Activated naive CD4-positive, alpha-beta T cell (primary cell): ENCODE measurements at places on chromosomes 16 and 17.

DNA sequence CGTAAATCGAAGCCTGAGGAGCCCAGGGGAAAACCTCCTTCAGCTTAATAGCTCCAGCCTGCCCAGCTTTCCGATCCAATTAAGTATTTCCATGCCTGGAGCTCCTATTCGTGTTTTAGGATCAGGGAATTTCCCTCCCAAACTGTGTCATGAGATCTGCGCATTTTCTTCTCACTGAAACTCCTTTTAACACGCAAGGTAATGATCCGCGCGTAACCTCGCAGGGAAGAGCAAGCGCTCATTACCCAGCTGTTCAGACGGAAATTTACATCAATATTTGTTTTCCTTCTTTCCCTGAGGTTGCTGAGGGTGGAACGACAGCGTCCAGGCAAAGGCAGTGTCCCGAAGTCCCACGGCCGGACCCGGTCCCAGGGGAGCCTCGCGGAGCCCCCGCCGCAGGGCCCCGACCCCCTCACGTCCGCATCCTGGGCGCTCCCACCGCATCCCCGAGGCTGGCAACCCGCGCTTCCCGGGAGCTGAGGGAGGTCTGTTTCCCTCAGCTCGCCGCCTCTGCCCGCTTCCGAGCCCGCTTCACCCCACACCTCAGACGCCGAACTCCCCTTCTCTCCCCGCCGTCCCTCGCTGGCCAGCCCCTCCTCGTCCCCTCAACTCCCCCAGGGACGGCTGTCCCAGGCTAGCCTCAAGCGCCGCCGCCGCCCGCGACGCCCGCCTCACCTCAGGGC, 415 bp downstream of the ABCA5 start:
- no peak for DNase-seq

GRCh38 chr16:1774448-1774780, 1.5 kb upstream of the MRPS34 start:
- DNase-seq: no peak

GRCh38 chr16:82523815-82524214, 103.0 kb upstream of the CDH13 start:
- no peak for DNase-seq

DNA sequence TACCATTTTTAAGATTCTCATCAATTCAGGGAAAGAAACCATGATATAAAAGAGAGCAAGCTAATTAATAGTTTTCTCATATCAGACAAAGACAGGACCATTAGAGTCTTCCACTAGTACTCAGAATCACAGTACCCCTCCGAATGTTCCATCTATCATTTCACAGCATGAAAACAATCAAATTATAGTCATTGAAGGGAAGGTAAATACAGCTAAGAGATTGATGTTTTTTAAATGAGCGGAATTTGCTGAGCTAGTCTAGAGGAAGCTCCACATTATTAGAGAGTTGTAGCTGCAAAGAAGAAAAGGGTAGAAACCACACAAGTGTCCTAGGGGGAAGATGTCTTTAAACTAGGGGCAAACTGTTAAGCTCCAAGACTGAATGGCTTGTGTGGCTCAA, 808.9 kb downstream of the CDH11 start:
- no peak for DNase-seq

GRCh38 chr17:31830971-31831858, 27.8 kb downstream of the COPRS start:
- DNase-seq: no peak

GRCh38 chr17:53919356-53919755, 96.6 kb downstream of the KIF2B start:
- no peak for DNase-seq
